Activated T-helper 2 cell treated with anti-CD3 and anti-CD28 coated beads, Interferon-gamma antibody, Interleukin-2, Interleukin-4, amounts not matched to agents 10 μg/mL and 5 μg/mL and 100 μg/mL, durations not matched to agents 14 hours and 24 hours and 36 hours (primary cell): ENCODE measurements at places on chromosomes 6 and 20. TPM values are rescaled to one million over a fixed set of nuclear protein-coding genes. Genes with fewer than 3 reads are reported as not detected.

GRCh38 chr6:154360476-154360875 lies 3.9 kb upstream of the IPCEF1 start:
- DNase-seq: no peak

GRCh38 chr6:52511572-52512151 lies 65.2 kb downstream of the TRAM2 start:
- no peak for DNase-seq

DNA sequence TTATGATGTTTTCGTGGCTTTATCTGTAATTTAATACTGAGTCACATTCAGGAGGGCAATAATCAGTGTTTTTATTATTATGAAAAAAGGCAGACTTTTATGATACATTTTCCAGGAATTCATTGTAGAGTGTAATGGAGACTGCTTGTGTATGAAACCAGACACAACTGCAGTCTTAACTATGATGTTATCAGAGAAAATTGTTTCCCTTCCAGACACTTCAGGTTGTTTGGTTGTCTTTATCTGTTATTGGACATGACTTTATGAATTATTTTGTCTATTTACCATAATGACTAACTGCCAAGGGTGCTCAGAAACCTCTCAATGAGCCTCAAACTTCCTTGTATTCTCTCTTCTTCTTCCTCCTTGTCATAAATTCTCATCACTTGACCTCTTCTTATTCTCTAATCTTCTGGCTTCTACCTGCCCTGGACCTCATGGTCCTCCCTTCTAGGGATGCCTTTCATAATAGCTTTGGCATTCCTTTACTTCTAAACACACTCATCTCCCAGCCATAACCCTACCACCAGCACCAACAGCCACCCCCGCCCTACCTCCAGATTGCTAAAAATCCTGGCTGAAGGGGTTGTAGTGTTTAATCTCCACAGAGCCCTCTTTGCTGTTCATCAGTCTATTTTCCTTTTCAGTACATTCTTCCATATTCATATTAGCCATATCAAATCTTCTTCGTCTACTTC lies 492.5 kb downstream of the CDKAL1 start:
- no peak for DNase-seq

GRCh38 chr6:43268355-43268700 lies 25.0 kb downstream of the TTBK1 start:
- no peak for DNase-seq

GRCh38 chr6:55058682-55059081 lies 115.6 kb upstream of the HCRTR2 start:
- DNase-seq: no peak

- DNase-seq: no peak
Measured at GRCh38 chr6:154605882-154606370, 95.4 kb upstream of the CNKSR3 start.

- DNase-seq: no peak
Measured at GRCh38 chr6:7440476-7440875, 50.9 kb downstream of the RIOK1 start.

GRCh38 chr6:11025130-11025529 lies 19.0 kb downstream of the ELOVL2 start:
- DNase-seq: no peak

DNA sequence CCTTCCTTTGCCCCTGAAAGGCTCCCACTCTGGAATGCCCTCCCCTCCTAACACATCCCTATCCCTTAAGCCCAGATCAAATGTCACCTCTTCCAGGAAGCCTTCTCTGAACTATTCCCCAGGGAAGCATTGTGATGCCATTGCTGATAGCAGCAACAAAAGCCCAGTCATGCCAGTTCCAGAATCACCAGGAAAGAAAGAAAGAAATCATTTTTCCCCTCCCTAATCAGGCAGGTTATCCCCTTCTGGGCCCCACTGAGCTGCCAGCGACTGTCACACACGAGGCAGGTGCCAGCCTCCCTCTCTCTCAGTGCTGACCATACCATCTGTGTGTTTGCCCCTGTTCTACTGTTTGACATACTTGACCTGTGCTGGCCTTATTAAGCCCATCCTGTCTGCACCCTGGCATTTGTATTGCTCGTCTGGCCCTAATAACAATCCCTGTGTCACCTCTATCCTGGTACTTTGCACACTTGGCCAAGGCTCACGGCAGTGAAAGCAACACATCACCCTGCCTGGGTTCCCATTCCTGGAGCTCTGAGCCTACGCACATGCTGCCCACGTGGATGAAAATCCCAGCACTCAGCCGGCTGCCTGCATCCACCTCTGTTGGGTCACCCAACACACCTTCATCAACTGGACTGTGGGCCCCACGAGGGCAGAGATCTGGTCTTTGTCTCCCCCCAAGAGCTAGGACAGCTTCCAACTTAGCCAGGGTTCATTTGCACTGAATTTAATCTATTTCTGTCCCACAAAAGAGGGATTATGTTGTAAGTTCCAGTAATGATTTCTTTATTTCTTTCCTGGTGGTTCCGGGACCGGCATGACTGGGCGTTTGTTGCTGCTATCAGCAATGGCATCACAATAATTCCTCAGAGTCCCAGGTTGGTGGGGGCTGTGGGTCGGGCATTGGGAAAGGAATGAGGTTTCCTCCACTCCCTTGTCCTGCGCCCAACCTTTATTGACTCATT lies 5.3 kb upstream of the BPIFB1 start:
- DNase-seq: no peak

- no peak for DNase-seq
Measured at GRCh38 chr6:286681-287488, 5.4 kb upstream of the DUSP22 start.

DNA sequence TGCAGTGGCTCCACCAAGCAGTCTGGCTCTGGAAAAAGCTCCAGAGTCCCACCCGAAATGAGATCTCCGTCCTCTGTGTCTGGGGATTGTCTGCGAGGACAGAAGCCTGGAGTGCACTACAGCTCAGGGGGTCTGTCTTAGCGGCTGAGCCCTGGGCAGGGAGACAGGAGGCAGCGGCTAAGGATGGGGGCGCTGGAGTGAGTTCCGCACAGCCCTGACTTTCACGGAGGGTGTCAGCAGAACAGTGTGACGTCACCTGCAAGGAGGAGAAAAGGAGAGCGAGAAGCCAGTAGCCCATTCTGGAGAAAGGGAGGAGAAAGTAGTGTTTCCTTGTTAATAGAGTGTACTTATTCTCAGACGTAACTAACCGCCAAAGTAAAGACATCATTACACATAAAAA lies 97.6 kb downstream of the FAM50B start:
- no peak for DNase-seq

DNA sequence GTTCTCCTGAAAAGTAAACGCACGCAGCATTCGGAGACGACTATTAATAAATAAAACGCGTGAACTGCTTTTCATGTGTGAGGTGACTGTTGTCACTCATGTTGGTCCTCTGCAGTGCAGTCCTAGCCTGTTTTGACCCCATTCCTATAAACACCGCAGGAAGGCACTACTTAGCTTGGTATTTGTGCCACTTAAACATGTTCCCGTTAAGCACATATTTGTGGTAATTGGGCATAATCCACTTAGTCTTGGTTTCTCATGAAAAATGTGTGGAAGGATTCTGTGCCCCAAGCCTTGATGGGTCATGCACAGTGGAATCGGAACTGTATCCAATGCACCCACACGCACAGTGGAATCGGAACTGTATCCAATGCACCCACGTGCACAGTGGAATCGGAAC lies 313.9 kb downstream of the THBS2 start:
- DNase-seq: no peak

- DNase-seq: peak; percentile 42
Measured at GRCh38 chr20:32737371-32738223, 5.7 kb downstream of the COMMD7 start.

GRCh38 chr6:154112181-154112809 lies 73.3 kb downstream of the OPRM1 start:
- DNase-seq: no peak

- no peak for DNase-seq
Measured at GRCh38 chr6:5672581-5673011, 334.1 kb downstream of the NRN1 start.

DNA sequence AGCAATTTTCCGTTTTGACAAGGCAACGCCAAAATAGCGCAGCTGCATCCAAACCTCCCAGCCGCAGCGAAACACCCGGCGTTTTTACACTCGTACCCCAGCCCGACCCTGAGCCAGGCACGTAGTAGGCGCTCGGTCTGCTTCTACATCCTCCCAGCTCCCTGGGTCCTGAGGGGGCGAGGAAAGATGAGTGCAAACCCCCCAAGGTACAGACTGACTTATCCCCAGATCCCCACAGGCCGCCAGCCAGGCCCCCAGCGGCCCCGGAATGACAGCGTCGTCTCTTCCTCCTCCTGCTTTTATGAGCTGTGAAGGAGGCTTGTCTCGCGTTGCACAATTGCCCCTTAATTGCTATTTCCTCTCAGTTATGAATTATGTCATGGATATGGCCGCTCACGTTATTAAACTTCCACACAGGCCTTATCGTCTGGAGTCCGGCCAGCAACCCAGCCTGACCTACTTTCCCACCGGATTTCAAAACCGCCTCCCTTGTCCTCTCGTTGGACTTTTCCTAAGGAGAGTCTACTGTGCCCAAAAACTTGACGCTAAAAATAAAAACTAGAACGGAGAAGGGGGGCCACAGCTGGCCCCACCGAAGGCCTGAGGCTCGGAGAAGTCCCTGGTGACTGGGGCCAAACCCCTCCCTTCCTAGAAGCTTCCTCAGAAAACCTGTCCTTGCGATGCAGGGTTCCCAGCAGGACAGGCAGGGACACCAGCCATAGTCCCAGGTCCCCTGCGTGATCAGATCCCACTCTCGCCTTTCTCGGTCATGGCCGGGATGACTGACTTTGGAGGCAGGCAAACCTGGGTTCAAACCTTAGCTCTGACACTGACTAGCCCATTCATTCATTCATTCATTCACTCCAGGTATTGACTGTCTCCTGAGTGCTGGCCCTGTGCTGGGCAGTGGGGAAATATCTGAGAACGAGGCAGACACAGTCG lies 130.9 kb upstream of the PTPN1 start:
- DNase-seq: no peak

DNA sequence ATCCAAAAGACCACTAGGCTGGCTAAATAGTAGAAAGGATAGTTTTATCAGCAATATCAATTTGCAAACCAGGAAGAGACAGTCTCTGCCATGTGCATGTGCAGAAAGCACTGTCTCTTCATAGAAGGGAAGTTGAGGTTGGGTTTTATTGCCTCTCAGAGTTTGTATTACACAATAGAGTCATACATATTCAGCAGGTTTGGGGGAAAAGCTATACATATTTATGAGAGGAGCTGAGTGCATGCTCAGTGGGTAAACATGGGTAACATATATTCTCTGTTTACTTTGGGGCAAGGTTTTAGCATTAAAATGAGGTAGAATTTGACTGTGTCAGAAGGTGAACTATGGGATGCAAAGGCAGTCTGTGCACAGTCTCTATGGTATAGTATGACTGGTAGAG lies 14.9 kb downstream of the TMEM170B start:
- DNase-seq: no peak

GRCh38 chr20:32664012-32664677 lies 9.6 kb downstream of the C20orf203 start:
- no peak for DNase-seq

DNA sequence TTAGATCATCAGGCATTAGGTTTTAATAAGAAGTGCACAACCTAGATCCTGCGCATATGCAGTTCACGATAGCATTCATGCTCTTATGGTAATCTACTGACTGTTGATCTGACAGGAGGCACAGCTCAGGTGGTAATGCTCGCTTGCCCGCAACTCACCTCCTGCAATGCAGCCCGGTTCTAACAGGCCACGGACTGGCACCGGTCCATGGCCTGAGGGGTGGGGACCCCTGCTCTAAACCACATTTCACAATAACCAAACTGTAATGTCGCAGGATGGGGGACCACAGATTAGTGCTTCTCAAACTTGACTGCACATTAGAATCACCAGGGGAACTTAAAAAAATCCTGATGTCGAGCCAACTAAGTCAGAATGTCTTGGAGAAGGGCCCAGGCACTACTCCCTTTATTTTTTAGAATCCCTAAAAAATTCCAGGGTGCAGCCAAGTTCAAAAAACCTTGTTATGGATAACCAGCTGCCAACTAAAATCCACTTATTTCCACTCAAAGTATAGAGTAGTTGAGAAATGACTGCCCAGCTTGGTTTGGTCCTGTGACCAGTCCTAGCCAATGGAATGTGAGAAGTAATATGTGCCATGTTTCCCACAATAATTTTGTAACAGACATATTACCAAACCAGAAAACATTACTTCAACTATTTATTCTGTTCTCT lies 3.1 kb downstream of the SHPRH start:
- no peak for DNase-seq

GRCh38 chr20:59441860-59442810 lies 141.7 kb downstream of the EDN3 start:
- no peak for DNase-seq

GRCh38 chr6:106685833-106686232 lies 56.5 kb downstream of the QRSL1 start:
- no peak for DNase-seq

PNLDC1 gene
- 0.32 and 0.74 TPM in 2 replicates for total RNA-seq

ANKRD66 gene
- total RNA-seq: not detected in 2 replicates

PM20D2 gene
- total RNA-seq: 14.8 and 15.3 TPM in 2 replicates

STX11 gene
- total RNA-seq: 19.2 and 19.7 TPM in 2 replicates

PGBD1 gene
- 3.4 and 3.8 TPM in 2 replicates for total RNA-seq

NR2E1 gene
- total RNA-seq: not detected in 2 replicates

MYCT1 gene
- not detected in 2 replicates for total RNA-seq

CDSN gene
- total RNA-seq: not detected in 2 replicates

SGK2 gene
- 0.25 and 0.32 TPM in 2 replicates for total RNA-seq
